ENCODE measurements at places on chromosomes 16 and 17.

DNA sequence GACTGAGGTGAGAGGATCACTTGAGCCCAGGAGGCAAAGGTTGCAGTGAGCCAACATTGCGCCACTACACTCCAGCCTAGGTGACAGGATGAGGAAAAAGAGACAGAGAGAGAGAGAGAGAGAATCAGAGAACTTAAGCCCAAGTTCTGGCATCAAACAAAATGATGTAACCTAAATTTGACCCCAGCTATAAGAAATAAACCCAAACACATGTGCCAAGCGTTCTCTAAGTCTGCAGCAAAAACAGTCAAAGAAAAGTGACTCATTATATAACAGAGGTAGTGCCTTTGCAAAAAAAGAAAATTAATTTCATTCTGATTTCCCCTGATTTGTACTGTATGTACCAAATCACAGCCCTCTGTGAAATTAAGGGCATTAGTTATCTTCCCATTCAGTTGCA, 89.5 kb downstream of the CDH11 start:
- no peak for DNase-seq

DNA sequence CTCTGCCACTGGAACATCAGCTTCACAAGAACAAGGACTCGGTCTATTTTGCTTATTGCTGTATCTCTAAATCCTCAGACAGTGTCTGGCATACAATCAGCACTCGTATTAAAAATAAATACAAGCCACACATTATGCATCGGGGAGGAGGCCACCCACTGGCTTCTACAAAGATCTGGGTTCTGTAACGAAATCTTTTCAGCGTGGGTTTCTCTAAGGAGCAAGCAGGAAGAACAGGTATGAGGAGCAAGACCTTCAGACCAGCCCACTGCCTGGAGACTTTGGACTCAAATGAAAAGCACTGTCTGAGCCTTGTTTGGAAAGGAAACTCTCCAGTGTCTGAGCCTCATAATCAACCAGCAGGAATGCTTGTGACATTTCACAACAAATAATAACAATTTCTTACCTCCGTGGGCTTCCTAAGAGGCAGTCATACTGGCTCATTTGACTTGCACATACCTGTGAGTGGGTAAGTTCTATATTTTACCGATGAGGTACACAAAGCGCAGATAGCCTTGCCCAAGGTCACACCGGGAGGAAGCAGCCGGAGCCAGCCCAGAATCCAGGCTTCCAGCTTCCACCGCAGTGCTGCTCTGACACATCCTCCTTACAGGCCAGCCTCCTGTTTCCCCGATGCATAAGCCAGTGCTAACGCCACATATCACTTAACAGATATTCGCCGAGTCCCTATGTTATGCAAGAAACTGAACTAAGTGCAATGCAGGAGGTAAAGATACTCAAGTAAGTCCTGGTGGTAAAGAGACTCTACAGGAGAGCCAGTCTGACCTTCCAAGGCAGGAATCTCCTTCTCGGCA, 118.6 kb upstream of the TNRC6C start:
- DNase-seq: no peak

DNA sequence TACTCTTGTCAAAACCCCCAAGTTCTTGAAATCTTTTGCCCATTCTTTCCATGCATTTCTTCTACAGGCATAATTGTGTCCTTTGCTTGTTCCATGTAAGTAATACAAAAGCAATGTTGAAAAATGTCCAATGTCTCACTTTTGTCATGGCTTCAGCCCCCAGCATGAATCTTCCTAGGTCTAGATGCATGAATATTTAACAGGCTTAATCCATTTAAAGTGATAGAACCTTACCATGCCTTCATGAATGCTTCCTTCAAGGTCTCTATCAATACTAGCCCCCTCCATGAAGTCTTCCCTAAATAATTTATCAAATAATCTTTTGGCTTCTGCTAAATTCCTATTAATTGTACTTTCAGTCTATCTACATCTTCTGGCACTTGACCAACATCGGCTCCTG, 46.1 kb upstream of the ANKFY1 start:
- DNase-seq: no peak

- no peak for DNase-seq
Observed at GRCh38 chr17:15479703-15480102, 12.3 kb upstream of the CDRT4 start.

DNA sequence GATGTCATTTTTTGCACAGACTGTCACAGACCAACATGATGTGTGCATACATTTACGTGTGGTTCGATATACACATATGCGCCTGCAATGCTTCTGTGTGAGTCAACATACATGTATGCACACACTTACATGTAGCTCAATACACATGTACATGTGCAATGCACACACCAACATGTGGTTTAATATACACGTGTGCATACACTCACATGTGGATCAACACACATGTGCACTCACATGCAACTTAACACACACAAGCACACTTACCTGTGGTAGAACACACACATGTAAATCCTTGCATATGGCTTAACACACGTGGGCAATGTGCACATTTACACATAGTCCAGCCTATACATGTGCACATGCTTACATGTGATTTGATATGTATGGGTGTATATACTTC, 97.5 kb downstream of the CYLD start:
- DNase-seq: no peak

DNA sequence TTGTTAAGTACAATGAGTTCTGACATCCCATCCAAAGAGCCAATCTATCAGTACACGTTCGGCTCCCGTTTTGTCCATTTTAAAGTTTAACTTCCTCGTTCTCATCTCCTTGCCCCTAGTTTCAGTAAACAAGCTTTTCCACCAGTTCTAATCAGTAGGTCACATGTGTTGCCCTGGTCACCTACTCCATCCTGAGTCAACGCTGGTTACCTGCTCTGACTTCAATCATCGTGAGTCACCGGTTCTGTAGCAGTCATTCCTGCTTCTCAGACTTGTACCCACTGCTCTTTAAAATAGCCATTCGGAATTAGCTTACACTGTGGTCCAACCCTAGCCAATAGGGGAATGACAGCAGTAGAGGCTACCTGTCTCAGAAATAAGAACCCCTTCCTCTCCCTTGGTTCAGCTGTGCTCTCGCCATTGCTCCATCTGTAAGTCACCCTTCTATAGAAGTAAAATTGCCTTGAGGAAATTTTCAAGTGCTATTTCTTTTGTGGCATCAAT, 191.0 kb downstream of the CPPED1 start:
- no peak for DNase-seq

- DNase-seq: no peak
Observed at GRCh38 chr17:79737046-79737921, 6.5 kb downstream of the ENPP7 start.
